ENCODE measurements at places on chromosomes 7 and 10. TPM values are rescaled to one million over a fixed set of nuclear protein-coding genes. Genes with fewer than 3 reads are reported as not detected.

DNA sequence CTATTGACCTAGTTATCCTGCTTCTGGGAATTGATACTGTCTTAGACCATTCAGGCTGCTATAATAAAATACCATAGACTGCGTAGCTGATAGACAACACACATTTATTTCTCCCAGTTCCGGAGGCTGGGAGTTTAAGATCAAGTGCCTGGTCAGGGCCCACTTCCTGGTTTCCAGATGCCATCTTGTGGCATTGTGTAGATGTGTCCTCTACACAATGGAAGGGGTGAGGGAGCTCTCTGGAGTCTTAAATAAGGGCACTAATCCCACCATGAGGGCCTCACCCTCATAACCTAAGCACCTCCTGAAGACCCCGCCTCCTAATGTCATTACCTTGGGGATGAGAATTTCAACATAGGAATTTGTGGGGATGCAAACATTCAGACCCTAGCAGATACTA, 62.4 kb downstream of the SLC35B4 start:
- DNase-seq = no peak
- no peaks in the 10 kb centered on the region for H3K27me3 ChIP-seq
- no peaks in the 10 kb centered on the region for H3K36me3 ChIP-seq

- H3K27me3 ChIP-seq = no peaks in the 10 kb centered on the region
- DNase-seq = no peak
- no peaks in the 10 kb centered on the region for H3K36me3 ChIP-seq
- H3K4me1 ChIP-seq = peaks cover 24% of the 10 kb centered on the region
- H3K27ac ChIP-seq = no peak overlapping the region
Measured at GRCh38 chr10:14812271-14812670, 25.6 kb downstream of the CDNF start.

DNA sequence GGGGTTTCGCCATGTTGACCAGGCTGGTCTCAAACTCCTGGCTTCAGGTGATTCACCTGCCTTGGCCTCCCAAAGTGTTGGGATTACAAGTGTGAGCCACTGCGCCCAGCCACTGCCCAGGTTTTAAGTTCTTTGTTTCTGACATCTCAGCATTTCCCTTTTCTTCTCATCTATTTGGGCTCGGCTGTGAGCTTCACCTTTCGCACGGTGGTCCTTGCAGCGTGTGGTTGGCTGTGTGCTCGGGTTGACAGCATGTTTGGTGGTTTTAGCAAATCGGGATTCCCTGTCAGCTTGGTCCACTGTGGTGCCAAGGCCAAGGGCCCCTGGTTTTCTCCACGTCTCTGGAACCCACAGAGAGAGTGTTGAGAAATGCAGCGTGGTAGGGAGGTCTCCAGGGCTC, 138.8 kb downstream of the DNAJB6 start:
- H3K36me3 ChIP-seq = peaks cover 25% of the 10 kb centered on the region
- no peak overlapping the region for H3K4me3 ChIP-seq
- no peak for DNase-seq
- H3K27me3 ChIP-seq = no peaks in the 10 kb centered on the region
- peaks cover 24% of the 10 kb centered on the region for H3K4me1 ChIP-seq

CUBN gene
- 0.30 TPM for total RNA-seq
